ENCODE measurements at places on chromosomes 3 and 15.

GRCh38 chr3:50121072-50122032 is 32.6 kb downstream of the RBM5 start:
- peak; percentile 83 for DNase-seq

GRCh38 chr3:13700362-13700761 is 151.4 kb downstream of the FBLN2 start:
- DNase-seq, result no peak

DNA sequence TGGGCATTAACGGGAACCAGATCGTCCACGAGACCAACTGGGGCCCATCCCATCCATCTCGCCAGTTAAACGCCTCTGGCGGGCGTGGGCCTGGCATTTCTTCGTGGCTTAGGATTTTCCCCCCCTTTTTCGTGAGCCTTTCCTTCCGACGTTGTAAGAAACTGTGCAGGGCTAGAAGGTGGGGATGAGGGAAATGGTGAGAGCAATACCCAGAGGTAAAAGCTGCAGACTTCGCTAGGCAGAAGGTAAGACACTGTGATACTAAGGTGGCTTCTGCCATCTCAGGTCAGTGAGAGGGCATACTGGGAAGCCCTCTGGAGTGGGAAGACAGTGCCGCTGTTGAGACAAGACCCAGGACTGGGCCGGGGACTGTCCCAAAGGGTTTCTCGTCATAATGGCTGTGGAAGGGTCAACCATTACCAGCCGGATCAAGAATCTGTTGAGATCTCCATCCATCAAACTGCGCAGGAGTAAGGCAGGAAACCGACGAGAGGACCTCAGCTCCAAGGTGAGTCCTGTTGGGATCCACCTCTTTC is 666 bp downstream of the MAPKBP1 start:
- no peak for DNase-seq

GRCh38 chr3:127759826-127760225 is 62.5 kb downstream of the MGLL start:
- DNase-seq, result no peak

DNA sequence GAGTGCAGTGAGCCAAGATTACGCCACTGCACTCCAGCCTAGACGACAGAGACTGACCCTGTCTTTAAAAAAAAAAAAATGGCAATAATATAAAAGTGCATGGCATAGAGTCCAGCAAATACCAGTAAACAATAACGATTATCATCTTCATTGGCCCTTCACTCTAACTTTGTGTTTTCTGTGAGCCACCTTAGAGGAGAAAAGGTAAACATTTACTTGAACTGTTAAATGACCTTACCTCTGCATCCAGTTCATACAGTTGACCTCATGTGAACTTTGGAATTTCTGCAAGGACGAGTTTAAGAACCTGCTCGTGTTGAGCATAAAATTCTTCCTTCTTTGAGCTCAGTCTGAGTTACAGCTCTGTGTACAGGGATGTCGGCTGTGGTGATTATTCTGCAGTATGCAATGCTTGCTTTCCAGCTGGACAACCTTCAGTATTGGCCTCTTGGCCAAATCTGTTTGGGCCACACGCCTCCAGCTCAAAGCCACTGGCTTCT is 56.6 kb downstream of the RLBP1 start:
- no peak for DNase-seq

DNA sequence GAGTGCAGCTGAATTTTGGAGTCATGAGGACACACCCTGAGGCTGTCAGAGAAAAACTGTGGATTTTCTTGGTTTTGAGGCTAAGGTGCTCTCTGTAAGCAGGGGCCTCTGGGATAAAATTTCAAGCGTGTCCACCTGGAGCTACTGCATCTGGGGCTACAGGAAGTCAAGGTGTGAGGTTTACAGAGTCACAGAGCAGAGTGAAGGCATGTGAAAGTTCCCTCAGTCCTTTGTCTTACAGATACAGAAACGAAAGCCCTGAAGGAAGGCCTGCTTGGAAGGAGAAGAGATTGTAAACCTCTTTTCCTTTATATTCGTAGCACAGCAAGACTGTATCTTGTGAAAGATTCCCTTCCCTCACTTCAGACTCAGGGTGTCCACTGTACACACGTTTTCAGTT is 138.6 kb downstream of the OPA1 start:
- DNase-seq, result no peak

- DNase-seq, result no peak
Observed at GRCh38 chr3:185846037-185846436, 21.2 kb upstream of the IGF2BP2 start.

DNA sequence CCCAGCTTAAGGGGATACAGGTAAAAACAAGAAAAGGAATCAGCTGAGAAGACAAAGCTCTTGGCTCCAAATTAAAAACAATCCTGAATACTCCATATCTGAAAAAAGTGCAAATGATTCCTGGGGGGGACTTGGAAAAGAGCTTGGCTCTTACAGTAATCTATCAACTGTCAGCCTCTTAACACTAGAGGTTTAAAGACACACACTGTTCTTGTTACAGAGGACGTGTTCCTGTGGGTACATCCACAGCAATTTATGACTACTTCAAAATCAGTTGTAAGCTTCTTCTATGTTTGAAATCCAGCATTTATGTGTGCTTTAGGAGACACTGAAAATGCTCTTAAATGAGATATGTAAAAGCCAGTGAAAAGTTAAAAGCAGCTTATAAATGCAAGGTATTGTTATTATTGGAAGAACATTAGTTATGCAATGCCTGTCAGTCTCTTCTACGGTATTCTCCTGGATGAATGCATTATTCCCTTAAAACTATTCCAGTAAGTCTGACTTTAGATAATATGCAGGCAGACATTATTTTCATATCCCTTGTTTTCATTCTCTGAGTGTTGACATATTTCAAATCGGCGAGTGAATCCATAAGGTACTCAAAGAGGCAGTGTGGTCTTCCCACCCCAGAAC is 408.4 kb upstream of the ADAMTS9 start:
- no peak for DNase-seq

- DNase-seq, result no peak
Observed at GRCh38 chr3:119336823-119337222, 42.6 kb downstream of the ARHGAP31 start.

GRCh38 chr3:80192936-80193335 is 425.1 kb upstream of the ROBO1 start:
- peak; percentile 51 for DNase-seq

DNA sequence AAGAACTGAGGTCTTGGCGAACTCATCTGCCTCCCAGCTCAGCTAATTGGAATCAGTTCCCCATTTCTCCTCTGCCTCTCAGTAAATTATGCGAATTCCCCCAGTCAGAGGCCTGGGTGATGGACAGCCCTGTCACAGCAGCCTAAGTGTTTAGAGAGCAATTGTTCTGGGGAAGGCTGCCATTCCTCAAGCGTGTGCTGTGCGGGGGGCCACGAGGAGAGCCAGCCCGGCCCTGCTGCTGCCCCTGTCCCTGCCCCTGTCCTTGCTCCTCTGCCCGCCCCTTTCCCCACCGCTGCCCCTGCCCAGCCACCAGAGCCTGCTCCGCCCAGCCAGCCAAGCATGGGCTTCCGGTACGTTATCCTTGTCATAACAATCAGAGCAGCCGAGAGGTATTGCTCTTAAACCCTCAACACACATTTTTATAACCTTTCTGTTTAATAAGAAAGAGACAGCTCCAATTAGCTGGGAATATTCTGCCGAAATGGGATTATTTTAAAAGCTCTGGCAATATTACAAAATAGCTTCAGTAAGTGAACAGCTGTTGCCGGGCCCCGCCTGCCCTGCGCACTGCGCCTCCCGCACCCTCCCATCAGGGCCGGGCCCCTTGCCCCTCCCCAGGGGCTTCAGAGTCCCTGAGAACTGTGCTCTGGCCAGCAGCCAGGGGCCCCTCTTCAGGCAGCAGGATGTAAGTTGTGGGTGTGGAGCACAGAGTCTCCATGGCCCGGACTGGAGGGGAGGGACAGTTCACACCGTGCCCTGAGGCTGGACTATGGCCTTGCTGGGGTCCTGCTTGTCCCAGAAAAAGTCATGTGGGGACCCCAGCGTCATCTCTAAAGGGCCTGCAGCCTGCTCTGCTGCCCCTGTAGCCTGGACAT is 12.4 kb upstream of the CACNA2D2 start:
- no peak for DNase-seq

DNA sequence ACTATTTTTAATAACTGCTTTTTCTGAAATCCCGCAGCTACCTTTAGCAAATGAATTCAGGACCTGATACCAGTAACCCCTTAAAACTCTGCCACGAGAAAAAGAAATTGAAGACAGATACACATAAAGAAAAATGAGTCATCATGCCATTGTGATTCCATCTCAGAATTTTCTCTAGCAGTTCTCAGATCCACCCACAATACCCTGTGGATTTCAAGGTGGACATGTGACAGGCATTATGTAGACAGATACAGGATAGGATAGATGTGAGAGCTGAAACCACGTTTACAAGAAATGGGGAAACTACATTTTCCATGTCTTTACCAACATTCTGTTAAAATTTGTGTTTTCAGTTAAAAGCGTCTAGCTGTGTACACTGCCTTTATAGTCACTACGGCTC is 291.9 kb upstream of the NR2F2 start:
- DNase-seq, result no peak

GRCh38 chr3:66098436-66098835 is 59.7 kb upstream of the MAGI1 start:
- DNase-seq, result peak; percentile 9

DNA sequence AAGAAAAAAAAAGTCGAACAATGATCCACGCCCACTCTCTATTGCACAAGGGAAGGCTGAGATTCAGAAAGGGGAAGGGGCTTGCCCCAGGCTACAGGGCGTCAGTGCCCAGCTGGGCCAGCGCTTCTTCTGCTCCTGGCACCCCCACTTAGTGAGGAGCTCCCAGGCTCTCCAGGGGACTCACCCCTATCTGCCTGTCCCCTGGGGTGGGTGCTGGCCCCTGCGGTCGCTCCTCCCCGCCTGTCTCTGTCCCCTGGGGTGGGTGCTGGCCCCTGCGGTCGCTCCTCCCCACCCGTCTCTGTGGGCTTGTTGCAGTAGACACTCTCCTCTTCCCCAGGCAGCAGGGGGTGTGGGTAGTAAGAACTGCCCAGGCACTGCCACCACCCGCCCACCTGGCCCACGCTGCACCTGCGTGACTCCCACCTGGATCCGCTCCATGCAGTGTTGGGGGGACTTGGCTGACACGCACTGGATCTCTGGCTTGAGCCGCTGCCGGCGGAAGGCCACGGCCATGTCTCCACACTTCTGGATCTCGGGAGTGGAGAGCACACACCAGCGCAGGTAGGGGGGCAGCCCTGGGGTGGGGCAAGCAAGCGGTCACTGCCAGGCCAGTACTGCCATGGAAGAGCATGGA is 14.6 kb downstream of the MELTF start:
- DNase-seq, result no peak

GRCh38 chr3:150419959-150420358 is 11.9 kb downstream of the TSC22D2 start:
- no peak for DNase-seq

DNA sequence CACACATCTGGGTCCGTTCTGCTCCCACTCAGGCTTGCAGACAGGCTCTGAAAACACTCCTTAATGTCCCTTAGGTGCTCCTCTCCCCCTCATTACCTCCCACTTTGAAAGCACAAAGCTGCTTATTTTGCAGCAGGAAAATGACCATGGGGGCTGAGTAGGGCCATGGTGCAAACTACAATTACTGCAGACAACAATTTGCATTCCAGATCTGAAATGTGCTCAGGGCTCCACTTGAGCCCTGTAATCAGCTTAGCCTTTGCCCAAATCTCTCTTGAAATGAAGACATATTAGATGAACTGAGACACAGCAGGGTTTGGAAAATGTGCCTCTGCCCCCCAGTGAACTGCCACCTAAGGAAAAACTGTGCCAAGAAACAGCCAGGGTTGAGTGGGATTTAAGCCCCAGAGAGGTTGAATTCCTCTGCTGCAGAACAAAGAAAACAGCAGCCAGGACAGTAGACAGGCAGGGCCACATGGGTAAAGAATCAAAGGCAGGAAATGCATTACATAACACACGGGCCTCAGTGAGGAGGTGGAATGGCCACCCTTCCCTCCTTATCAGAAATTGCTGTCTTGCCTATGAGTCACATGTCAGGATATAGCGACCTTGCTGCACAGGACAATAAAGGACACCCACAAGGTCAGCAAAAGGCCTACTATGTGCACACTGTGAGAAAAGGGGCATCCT is 126.8 kb upstream of the ARHGEF3 start:
- no peak for DNase-seq

- DNase-seq, result no peak
Observed at GRCh38 chr3:180335050-180335449, 266.9 kb upstream of the TTC14 start.

DNA sequence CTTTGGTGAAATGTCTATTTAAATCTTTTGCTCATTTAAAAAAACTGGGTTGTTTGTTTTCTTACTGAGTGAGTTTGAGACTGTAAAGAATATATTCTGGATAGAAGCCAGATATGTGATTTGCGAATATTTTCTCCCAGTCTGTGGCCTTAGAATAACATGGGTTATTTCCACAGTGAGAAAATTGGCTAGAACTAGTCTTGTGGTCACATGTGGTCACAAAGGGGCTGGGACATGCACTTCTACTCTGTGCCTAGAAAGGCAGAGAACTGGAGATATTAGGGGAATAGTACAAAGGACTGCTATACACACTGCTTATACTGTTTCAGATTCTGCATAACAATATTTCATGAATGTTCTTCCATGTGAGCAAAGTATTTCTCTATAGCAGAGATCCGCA is 79.9 kb upstream of the RGMA start:
- DNase-seq, result no peak

- DNase-seq, result peak; percentile 50
Observed at GRCh38 chr15:77457191-77457904, 36.7 kb downstream of the HMG20A start.

GRCh38 chr3:149080011-149080698 is 6.2 kb downstream of the HLTF start:
- peak; percentile 25 for DNase-seq

- no peak for DNase-seq
Observed at GRCh38 chr15:56240390-56240789, 3.3 kb downstream of the RFX7 start.

DNA sequence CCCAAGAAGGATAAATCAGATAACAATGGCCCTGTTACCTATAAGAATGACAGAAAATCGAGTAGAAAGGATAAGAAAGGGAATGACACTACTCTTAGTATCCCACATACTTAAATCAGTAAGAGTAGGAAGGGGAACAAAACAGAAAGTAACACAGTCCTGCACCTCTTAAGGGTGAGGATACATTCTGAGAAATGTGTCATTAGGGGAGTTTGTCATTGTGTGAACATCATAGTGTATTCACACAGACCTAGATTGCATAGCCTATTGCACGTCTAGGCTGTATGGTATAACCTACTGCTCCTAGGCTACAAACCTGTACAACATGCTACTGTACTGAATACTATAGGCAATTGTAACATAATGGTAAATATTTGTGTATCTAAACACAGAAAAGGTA is 142.6 kb downstream of the PLCH1 start:
- DNase-seq, result no peak

GRCh38 chr3:115217678-115218451 is 70.8 kb upstream of the ZBTB20 start:
- DNase-seq, result peak; percentile 76

- DNase-seq, result peak; percentile 66
Observed at GRCh38 chr15:39946862-39947261, 12.9 kb downstream of the EIF2AK4 start.

- DNase-seq, result no peak
Observed at GRCh38 chr3:181713280-181713647, 1.5 kb downstream of the SOX2 start.

GRCh38 chr3:33750211-33750548 is 32.1 kb upstream of the CLASP2 start:
- DNase-seq, result peak; percentile 8

Measured in ELR (cell line).